ENCODE measurements at places on chromosomes 16 and 17.

DNA sequence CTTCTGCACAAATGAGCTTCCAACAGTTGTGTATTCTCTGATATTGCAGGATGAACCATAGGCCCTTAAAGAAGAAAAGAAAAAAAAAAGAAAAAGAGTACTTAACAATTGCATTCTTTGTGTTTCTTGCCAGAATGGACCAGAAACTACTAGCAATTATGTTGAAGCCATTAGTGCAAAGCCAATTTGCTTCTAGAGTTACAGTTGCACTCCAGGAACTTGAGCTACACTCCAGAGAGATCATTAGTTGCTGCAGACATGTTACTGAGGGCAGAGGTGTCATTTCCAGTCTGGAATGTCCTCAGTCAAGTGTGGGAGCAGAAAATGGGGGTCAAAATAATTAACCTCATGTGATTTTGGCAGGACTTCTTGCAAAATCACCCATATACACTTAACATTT is 85.6 kb upstream of the CCL2 start:
- no peak for DNase-seq

- no peak for DNase-seq
These were observed 215.2 kb upstream of the WSCD1 start for GRCh38 chr17:5854871-5855554.

DNA sequence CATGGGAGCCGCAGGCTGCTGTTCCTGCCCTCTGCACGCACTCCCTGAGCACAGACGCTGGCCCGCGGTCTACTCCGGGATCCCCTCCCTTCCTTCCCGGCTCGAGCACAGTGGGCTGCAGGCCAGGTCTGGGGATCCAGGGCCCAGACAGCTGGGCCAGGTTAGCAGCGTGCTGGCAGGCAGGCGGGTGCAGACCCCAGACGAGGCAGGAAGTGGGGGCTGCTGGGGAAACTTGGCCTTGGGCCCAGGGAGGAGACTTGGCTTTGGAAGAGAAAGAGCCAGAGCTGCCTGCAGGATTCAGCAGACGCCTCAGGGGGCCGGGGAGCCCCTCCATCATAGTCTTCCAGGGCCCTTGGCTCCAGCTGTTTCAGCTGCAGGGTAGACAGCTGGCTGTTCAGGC is 30.2 kb upstream of the ABCC3 start:
- no peak for DNase-seq

DNA sequence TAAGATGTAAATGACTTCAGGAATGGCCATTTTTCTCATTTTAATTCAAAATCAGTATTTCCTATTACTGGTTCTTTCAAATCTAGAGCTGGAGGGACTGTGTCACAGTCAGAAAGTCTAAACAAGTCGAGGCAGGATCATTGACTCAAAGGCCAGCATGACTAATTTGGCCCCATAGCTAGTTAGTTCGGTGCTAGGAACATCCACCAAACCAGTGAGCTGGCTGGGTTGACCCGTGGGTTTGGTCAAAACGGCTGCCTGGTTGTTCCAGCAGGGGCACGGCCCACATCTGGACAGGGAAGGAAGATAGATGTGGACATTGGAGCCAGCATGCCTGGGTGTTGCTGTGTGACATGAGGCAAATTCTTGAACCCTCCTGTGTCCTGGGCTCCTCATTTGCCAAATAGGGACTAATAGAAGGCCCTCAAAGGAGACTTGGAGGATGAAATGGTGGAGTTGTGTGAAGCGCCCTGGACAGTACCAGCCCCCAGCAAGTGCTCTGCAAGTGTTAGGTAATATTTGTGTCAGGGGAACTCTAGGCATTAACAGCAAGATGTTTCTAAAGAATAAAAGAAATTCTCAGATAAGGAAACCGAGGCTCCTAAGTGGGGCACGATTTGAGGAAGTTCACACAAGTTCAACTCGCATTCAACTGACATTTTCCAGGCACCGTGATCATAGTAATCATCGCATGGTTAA is 46.2 kb downstream of the MEOX1 start:
- no peak for DNase-seq

DNA sequence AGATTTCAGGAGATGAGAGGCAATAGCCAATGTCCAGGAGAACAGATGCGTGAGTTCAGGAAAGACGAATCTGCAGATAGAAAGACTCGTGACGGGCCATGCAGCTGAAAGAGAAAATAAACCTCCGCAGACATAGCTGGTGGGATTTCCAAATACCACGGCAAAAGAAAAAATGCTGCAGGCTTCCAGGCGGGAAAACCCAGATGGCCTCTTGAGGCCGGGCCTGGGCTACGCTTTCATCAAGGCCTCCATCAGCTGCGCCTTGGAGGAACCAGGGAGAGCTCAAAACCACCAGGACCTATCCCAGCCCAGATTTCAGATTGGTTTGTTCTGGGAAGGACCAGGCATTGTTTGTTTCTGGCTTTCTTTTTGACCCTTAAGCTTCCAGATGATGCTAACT is 16.7 kb downstream of the CCDC40 start:
- DNase-seq: no peak

- DNase-seq: no peak
These were observed 28.1 kb downstream of the KIAA0513 start for GRCh38 chr16:85055493-85056210.

GRCh38 chr17:82438401-82439193 is 12.0 kb downstream of the CYBC1 start:
- no peak for DNase-seq

DNA sequence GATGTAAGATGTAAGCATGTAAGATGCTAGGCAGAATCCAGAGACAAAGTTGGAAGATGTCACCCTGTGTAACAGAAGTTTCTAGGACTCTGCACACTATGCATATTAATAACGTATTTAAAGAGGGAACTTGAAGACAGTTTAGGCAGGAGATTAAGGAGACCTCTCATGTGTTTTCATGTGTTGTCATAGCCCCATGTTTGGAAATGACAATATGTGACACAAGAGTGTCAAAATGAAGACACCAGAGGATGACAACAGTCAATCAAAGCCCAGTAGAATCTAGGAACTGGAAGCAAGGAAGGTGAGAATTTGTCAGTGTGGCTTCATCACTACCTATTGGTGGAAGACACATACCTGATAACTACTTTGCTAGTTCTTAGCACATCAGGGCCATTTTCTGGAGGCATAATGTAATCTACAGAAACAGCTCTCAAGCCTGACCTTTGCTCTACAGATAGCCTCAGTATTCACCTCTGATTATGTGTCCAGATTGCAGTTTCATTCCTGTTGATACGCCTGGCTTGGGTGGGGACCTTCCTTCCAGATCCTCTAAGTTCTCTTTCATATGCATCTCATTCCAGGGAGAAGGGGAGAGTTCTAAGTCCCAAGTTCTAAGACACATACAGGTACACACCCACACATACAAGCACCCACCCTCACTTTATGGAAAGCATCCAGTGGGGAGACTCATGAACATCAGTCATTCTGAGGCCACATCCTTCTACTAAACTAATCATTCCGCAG is 26.3 kb downstream of the PMP22 start:
- DNase-seq: no peak

DNA sequence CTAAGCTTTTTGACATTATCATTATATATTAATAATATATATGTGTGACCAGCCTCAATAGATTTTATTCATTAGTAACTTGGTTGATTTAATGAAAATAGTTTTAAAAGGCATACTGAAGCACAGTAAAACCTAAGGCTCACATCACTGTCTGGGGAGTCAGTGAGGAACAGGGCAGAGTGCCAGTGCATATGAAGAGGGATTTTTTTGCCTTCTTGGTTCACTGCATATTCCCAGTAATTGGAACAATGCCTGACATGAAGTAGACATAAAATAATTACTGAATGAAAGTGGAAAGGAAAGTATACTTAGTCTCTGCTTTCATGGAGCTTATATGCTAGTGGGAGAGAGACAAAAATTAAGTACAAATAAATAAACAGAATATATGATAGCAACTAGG is 81.1 kb downstream of the FTO start:
- no peak for DNase-seq

- DNase-seq: no peak
These were observed 211.4 kb upstream of the ERCC4 start for GRCh38 chr16:13708347-13709120.

DNA sequence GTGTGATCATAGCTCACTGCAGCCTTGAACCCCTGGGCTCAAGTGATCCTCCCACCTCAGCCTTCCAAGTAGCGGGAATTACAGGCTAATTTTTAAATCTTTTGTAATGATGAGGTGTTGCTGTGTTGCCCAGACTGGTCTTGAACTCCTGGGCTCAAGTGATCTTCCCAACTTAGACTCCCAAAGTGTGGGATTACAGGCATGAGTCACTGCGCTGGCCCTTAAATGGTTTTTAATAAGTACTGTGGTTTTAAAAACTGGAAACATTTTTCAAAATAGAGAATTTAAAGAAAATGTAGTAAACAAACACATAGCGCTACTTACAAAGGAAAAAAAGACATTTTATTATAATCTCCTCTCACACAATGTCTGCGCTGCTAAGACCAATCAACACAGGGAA is 32.2 kb downstream of the MARCHF10 start:
- DNase-seq: no peak

DNA sequence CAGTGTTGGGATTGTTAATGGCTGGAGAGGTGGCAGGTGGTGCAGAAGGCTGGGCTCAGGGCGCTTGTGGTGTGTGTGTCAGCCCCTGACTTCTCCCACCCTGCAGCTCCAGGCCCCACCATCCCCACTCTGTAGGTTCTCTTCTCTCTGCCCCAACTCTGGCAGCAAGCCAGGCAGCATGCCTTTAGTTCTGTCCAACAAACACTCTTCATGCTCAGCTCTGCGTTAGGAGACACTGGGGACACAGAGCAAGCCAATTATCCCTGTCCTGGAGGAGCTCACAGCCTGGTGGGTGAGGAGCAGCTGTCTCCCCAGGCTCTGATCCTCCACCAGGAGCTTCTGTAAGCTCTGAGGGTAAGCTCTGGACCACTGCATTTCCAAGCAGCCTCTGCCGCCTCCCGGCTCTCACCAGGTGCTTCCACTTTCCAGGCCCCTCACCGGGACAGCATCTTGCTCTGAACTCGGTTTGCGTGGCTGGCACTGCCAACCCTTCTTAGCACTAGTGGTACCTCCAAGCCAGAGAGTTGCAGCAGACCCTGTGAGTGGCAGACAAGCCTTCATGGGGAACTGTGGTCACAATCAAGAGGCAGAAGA is 34.3 kb upstream of the WSCD1 start:
- no peak for DNase-seq

DNA sequence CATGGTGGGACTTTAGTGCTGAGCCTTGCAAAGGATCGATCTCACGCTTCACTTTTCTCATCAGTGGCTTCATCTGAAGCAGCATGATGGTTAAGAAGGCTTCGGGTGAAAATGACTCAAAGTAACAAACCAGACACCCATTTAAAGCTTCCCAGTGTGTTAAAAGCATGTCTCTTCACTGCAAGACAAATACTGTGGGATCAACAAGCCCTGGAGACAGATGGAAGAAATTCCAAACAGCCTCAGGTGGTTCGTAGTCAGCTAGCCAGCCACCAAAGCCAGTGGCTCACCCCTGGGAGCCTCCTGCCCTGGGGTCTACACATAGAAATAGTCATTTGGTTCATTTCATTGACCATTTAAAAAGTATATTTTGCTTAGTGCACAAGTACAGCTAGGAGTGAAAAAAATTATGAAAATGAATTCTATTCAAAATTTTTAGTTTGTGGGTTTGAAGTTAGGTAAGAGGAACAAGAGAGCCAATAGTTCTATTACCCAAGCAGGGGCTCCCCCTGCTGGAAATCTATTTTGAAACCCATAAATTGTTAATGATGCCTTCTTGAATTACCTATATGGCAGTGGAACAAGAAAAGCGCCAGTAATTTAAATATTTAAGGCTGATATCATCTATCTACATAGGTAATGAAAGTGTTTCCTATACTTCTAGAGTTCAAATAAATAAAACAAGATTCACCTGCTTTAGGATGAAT is 51.6 kb downstream of the PMP22 start:
- no peak for DNase-seq

GRCh38 chr16:24944206-24944605 is 71.0 kb downstream of the ARHGAP17 start:
- no peak for DNase-seq

- DNase-seq: no peak
These were observed 370.8 kb upstream of the ZFHX3 start for GRCh38 chr16:73418691-73419090.

DNA sequence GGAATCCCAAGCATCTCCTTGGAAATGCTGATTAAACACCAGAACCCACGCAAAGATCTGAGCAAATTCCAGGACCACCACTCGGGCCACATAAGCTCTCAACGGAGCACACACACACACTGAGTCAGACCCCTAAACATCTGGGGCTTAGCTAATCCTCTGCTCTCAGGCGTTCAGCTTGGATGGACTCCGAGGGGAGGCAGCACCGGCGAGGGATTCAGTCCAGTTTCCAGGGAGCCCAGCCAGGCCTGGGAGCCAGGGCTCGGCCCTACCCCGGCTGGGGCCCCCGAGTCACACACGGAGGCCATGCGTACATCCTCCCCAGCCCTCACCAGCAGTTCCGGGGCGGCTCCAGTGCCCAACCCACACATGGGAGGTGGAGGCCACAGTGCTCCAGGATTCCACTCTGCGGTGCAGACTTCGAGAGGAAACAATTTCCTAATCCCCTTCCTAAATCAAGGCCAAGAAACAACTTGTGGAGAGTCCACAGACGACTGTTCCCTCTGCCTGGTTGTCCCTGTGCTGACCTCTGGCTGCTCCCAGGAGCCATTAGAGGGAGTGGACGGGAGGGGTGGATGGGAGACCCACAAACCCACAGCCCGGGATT is 70.5 kb downstream of the GAS7 start:
- no peak for DNase-seq

DNA sequence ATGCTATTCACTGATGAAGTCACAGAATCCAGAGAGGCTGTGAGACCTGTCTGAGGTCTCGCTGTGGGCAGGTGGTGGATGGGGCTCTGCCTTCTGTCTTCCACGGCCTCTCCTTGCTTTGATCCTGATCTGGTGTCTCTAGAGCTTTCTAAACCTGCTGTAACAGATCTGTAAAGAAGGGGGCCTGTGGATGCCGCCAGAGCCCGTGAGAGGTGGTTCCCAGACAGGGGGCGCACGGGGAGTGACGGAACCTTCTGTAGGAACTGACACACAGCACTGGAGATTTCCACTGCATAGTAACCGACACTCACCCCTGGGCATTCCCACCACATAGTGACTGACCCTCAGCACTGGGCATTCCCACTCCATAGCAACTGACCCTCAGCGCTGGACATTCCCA is 16.0 kb downstream of the CBFA2T3 start:
- DNase-seq: no peak

DNA sequence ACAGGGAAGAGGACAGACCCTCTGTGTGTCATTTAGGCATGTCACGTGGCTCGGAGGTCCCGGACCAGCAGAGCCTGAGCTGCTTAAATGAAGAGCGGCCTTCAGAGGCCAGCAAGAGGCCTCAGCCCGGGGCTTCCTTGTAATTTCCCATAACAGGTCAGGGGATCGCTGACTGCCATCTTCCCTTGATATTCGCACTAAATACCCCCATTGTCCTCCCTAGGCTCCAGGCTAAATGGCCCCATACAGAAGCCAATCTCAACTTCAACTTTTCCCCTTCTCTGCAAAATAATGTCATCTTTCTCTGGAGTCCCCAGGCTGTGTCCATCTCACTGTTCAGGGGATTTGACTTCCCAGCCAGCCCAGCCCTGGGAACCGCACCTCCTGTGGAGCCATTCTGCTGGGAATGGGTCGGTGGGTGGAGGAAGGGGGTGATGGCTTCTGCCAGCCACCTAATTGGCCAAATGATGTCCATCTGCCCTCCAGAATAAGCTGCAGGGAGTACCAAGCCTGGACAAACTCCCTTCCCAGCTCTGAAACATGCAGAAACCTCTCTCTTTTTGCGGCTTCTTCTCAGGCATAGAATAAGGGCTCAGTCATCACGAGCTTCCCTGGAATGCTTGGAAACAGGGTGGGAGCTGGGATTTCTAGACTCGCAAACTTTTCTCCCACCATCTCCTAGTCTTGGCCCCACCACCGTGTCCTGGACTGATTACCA is 129.9 kb downstream of the SDK2 start:
- no peak for DNase-seq
